ENCODE measurements at places on chromosomes 2 and 18.
A peak's percentile ranks its signal among the peaks of the same experiment; 100 is the strongest.

GRCh38 chr2:112138159-112139032, at the start of gene FBLN7:
TSS of gene FBLN7 (plus strand) at chr2:112138385. CDS start at chr2:112138656, 271 bp downstream.
- peak; percentile 29 for DNase-seq

- peak; percentile 87 for DNase-seq
Observed at GRCh38 chr2:153478289-153479261, at the start of gene RPRM. TSS of gene RPRM (minus strand) at chr2:153478762. CDS start at chr2:153478565, 197 bp downstream.

- no peak for DNase-seq
Observed at GRCh38 chr2:55239656-55240222, 7.3 kb downstream of the RPS27A start.

DNA sequence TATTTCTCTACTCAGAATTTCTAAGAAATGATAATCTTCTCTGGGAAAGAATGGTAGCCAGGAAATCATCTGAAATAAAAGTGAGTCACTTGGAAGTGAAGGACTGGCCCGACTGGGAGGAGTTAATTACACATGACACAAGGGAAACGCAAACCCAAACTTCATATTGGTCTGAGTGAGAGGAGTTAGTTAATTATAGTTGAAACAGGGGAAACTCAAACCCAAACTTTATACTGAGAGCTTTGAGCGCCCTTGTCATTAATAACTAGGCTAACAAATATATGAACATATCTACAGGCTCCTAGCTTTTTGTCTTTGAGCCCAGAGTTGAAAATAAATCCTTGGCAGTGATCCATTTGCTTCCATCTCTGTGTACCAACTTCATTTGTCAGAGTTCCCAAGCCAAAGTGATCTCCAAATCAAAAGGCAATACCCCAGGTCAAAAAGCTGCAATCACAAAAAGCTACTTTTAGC, 187.8 kb upstream of the COL3A1 start:
- DNase-seq, result peak; percentile 91

- no peak for DNase-seq
Observed at GRCh38 chr2:102837626-102838198, 75.9 kb downstream of the TMEM182 start.

- DNase-seq, result no peak
Observed at GRCh38 chr2:235070063-235070706, 118.4 kb downstream of the SH3BP4 start.

DNA sequence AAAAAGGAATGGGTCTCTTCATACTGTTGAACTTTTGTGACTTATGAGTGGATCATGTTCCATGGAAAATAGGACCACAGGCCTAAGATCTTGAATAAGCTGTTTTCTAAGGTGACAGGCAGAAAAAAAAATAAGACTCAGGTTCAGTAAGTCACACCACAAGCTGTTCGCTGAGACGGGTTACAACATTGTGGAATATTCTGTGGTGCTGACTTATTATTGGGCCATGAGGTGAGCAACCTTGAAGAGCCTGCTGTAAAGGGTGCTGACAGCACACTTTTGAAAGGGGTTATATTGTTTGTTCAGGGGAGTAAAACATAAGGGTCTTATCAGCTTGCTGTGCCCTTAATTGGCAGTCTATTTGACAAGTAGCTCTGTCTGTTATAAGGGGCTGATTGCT, 439.8 kb upstream of the SLC14A2 start:
- peak; percentile 40 for DNase-seq

DNA sequence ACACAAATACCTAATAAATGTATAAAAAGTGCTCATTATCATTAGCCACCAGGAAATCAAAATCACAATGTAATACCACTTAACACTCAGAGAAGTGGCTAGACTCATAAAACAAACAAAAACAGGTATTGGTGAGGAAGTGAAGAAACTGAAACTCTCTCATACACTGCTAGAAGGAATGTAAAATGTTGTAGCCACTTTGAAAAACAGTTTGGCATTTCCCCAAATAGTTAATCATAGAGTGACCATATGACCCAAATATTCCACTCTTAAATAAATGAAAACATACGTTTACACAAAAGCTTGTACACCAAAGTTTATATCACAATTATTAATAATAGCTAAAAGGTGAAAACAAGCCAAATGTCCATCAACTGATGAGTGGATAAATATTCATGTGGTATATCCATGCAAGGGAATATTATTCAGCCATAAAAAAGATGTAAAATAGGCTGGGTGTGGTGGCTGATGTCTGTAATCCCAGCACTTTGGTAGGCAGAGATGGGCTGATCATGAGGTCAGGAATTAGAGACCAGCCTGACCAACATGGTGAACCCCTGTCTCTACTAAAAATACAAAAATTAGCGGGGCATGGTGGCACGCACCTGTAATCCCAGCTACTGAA, 86.2 kb upstream of the COL5A2 start:
- no peak for DNase-seq

GRCh38 chr2:142315346-142315745, 184.5 kb upstream of the LRP1B start:
- no peak for DNase-seq

- DNase-seq, result peak; percentile 55
Observed at GRCh38 chr2:219551441-219552381, 7.9 kb downstream of the TMEM198 start.

DNA sequence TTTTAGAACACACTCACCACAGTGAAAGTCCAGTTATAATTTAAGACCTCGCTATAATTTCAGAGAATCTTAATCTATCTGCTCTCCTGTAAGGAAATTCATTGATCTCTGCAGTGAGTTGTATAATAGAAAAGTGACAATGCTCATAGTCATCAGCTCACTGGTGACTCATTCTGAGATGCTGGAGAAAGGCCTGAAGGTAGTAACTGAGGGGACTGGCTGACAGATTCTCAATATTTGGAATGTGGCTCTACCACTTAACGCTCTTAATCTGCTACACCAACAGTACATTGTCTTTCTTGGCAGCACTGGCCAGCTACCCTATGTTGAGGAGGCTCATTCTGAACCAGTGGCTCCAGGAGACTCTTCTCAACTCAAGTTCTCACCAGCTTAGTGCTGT, 246.1 kb downstream of the RPRM start:
- no peak for DNase-seq

DNA sequence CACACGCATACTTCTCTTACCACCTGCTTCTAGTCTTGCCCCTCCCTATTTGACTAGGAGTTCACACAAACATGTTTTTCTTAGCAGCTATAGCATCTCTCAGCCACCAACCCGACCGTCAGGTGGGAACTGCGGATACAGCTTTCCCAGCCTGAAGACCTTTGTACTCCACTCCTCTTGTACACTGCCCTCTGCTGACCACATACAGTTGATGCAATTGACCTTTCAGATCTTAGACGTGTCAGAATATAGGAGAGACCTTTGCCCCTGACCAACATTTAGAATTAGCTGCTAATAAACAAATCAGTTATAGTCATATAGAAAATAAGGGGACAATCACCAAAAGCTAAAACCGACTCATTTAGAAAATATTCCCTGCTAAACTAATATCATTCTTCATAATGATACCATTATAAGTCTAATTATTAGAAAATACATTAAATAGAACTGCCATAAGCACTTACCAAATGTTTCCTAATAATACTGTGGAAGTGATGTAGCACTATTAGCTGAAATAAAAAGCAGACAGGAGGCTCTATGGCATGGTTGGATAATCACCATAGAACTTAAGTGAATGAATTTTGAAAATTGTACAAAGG, 208.4 kb downstream of the RAD51AP2 start:
- DNase-seq, result peak; percentile 82

DNA sequence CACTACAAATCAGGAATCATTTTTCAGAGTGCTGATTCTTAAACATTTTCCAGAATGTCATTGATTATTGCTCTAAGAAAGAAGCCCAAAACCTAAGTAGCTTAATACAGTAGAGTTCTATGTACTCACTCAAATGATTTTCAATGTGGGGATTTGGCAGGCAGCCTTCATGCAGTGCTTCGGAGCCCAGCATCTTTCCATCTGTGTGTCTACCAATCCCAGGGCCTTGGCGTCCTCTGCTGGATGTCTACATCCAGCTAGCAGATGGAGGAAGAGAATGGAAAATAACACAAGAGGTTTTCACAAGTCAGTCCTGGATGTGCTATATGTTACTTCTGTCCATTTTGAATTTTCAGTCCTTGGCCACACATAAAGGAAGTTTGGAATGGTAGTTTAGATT, 151.8 kb downstream of the RDH14 start:
- no peak for DNase-seq

DNA sequence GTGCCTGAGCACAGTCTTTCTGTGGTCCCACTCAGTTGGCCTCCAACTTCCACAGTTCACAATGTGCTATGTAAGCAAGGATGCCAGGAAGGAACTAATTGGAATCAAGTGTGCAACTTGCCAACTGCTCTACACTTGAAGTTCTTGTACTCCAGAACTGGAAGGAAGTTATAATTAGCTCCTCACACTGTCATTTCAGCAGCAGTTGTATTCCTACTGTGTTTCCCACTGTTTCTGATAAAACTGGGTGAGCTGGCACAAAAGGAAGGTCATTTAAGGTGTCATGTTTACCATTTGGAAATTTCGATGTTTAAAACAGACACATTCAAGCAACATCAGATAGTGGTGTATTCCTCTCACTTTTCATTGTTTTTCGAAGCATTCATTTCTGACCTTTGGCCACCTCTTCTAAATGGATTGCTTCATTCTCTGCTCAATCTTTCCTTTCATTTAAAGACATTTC, 84.2 kb downstream of the ANTXR1 start:
- peak; percentile 49 for DNase-seq

GRCh38 chr2:236972491-236973342, 113.0 kb upstream of the COPS8 start:
- DNase-seq, result peak; percentile 27

DNA sequence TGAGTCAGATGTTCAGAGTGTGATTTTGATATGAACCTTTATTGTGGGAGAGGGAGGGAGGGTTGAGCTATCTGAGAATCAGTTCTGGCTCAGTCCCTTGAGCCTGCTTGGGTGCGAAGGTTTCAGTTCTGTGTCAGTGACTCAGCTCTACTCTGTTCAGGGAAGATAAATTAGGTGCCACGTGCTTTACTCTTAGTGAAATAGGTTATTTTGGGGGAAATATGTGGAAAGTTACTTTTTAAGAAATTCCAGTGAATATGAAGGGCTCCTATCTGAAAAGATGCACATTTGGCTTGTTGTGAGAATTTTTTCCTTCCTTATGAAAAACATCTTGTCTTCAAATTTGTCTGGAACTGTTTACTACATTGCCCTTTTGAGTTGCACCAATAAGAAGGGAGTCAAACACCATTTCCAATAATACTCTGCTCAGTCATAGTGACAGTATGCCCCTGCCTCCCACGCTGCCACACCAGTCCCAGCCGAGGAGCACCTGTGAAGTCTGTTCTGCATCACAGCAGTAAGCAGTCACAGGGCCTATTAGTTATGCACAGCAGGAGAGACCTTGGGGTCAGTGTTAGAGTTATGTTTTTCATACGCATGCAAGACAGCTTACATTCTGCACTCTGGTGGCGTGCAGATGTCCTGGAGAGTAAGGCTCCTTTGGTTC, 32.8 kb upstream of the DNAH7 start:
- DNase-seq, result no peak

GRCh38 chr2:37707393-37707792, 36.0 kb upstream of the CDC42EP3 start:
- DNase-seq, result no peak

GRCh38 chr18:28175150-28175929, 1.6 kb downstream of the CDH2 start:
- peak; percentile 91 for DNase-seq

DNA sequence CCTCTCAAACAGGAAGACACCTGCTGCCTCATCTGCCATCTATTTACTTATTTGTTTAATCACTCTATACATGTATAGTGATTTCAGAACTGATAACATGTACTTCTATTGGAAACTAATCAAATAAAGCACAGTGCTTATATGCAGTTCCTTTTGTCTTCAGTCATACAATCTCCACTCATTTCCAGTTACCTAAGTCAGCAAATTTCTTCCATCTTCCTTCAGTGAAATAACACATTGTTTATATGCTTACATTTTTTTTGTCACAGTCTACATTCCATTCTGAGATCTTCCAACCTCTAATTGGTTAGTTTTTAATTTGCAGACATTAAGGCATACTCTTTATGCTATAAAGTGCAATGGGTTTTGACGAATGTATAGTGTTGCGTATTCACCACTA, 300.6 kb downstream of the NAPG start:
- no peak for DNase-seq

DNA sequence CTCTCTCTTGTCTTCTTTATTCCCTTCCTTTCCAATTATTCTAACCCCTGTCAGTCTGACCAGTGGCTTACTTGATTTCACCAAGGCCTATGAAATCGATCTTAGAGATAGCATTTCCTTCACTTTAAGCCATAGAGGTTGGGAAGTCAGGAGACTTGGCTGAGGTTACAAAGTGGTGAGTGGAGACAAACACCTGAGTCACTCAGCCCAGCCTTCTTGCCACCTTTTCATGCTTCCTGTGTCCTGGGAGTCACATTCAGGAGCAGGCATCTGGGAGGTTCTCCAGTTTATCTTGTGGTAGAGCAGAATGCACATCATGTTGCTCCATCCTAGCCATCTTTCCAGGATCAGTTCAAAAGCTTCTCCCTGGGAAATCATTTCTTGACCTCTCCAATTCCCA, 59.1 kb downstream of the VSNL1 start:
- DNase-seq, result no peak
